Mesothelial cell of epicardium (in vitro differentiated cells): ENCODE measurements at places on chromosomes 5 and 9. TPM values are rescaled to one million over a fixed set of nuclear protein-coding genes. Genes with fewer than 3 reads are reported as not detected.

GRCh38 chr5:111326551-111326950, 102.4 kb downstream of the CAMK4 start:
- no peak overlapping the region for H3K4me3 ChIP-seq
- no peaks in the 10 kb centered on the region for H3K27me3 ChIP-seq
- no peaks in the 10 kb centered on the region for H3K4me1 ChIP-seq

GRCh38 chr5:51838459-51838858, 455.2 kb downstream of the ISL1 start:
- no peak overlapping the region for H3K27ac ChIP-seq
- no peak for DNase-seq
- H3K4me1 ChIP-seq: peaks cover 8% of the 10 kb centered on the region
- no peaks in the 10 kb centered on the region for H3K27me3 ChIP-seq
- H3K4me3 ChIP-seq: no peak overlapping the region

DNA sequence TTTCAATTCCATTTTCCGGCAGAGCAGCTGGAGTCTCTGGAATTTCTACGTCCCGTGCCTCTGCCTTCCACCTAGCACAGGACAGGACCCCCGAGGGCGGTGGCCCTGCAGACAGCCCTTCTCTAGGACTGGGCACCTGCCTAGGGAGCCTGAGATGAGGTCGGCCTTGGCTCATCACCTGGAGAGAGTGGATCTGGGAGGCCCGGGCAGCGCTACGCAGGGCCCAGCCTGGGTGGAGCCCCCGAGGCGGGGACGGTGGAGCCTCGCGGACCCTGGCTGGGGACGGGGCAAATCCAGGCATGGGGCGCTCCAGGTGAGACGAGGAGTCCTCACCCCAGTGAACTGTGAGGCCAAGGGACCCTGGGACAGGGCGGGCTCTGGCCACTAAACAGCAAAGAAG, 114.5 kb downstream of the MTRR start:
- no peak overlapping the region for H3K4me3 ChIP-seq
- peaks cover 9% of the 10 kb centered on the region for H3K27me3 ChIP-seq
- H3K27ac ChIP-seq: no peak overlapping the region
- H3K4me1 ChIP-seq: no peaks in the 10 kb centered on the region
- H3K36me3 ChIP-seq: no peaks in the 10 kb centered on the region
- no peak for DNase-seq

GRCh38 chr5:137695651-137696428, 40.0 kb downstream of the KLHL3 start:
- H3K27me3 ChIP-seq: no peaks in the 10 kb centered on the region
- peaks cover 15% of the 10 kb centered on the region for H3K36me3 ChIP-seq
- DNase-seq: no peak

DNA sequence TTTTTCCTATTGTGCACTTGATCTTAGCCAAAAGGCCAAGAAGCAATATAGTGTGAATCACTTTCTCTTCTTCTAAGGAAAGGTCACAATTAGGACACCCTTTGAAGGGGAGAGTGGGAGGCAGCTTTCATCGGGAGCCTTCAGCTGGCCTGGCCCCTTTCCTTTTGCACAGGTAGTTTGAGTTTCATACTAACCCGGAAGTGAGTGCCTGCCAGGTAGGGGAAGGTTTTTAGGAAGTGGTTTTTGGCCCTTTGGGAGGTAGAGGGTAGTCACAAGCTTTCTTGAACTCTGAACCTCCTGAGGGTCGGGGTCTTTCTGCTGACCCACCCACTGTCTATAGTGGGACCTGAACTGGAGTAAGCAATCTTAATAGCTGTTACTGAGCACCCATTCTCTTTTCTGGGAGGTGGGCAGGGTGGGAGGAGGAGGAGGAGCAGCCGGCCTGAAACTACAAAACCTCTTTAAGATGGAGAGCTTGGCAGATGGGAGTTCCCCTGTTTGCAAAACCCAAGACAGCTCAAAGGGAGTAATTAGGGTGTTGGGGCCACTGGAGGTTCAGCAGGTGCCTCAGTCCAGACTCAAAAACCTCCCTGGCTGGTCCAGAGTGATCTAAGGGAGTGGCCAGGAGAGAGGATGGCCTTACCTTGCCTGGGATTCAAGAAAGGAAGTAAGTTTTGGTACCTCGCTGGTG, 6.0 kb downstream of the LARP1 start:
- H3K4me3 ChIP-seq: no peak overlapping the region
- H3K4me1 ChIP-seq: peaks cover 49% of the 10 kb centered on the region
- no peaks in the 10 kb centered on the region for H3K27me3 ChIP-seq
- DNase-seq: no peak

GRCh38 chr9:119052339-119053030, 316.8 kb downstream of the BRINP1 start:
- no peaks in the 10 kb centered on the region for H3K36me3 ChIP-seq
- DNase-seq: no peak
- H3K4me1 ChIP-seq: peaks cover 5% of the 10 kb centered on the region
- no peak overlapping the region for H3K27ac ChIP-seq
- no peak overlapping the region for H3K4me3 ChIP-seq
- H3K27me3 ChIP-seq: peaks cover 16% of the 10 kb centered on the region

- no peak overlapping the region for H3K4me3 ChIP-seq
- H3K36me3 ChIP-seq: peaks cover 50% of the 10 kb centered on the region
- H3K27ac ChIP-seq: no peak overlapping the region
- H3K27me3 ChIP-seq: no peaks in the 10 kb centered on the region
- DNase-seq: no peak
Observed at GRCh38 chr9:5762421-5762820, 70.5 kb downstream of the ERMP1 start.

- no peak for DNase-seq
- H3K36me3 ChIP-seq: peaks cover 3% of the 10 kb centered on the region
- peaks cover 97% of the 10 kb centered on the region for H3K27me3 ChIP-seq
- no peak overlapping the region for H3K4me3 ChIP-seq
- peaks cover 10% of the 10 kb centered on the region for H3K4me1 ChIP-seq
- no peak overlapping the region for H3K27ac ChIP-seq
Observed at GRCh38 chr9:37025823-37026112, 8.3 kb downstream of the PAX5 start.

DNA sequence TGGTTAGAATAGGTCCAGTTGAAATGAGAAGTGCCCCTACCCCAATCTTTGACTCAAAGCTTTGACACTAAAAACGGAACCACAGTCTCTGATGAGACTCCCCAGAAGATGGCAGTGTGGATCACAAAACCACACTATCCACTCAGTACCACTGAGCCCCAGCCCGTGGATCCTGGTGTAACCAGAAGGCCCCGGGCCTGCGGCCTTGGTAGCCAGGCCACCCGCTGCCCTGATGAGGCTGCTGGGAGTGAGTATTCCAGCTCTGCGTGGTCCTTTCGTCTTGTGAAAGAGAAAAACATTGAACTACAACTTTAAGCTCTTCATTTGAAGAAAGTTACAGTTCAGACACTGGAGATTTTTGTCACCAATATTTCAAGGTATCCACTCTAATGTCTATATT, 42.2 kb upstream of the FBP1 start:
- peak overlapping the region; percentile 37 for H3K27ac ChIP-seq
- H3K4me1 ChIP-seq: peaks cover 9% of the 10 kb centered on the region
- no peak overlapping the region for H3K4me3 ChIP-seq
- no peaks in the 10 kb centered on the region for H3K36me3 ChIP-seq
- H3K27me3 ChIP-seq: no peaks in the 10 kb centered on the region

- peaks cover 28% of the 10 kb centered on the region for H3K4me1 ChIP-seq
- DNase-seq: no peak
- no peak overlapping the region for H3K4me3 ChIP-seq
- H3K27ac ChIP-seq: no peak overlapping the region
- H3K27me3 ChIP-seq: peaks cover 26% of the 10 kb centered on the region
Observed at GRCh38 chr5:33309536-33310345, 131.0 kb upstream of the TARS1 start.

DNA sequence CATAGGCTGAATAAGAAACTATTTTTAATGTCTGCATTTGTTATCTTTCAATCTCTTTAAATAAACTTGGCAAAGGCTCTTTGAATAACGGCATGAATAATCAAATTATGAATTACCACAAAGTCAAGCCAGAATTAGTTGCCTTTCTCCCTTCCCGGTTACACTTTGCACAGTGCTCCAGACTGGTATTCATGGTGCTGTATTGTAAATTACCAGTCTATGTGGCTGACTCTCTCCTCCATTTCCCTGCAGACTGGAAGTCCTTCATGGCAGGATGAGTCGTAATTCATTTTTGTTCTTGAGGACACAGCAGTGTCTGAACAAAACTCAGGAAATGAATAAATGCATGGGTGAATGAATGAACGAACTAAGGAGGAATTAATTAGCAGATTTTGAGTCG, 142.9 kb downstream of the GNA14 start:
- H3K36me3 ChIP-seq: no peaks in the 10 kb centered on the region
- H3K4me3 ChIP-seq: no peak overlapping the region
- no peaks in the 10 kb centered on the region for H3K27me3 ChIP-seq

DNA sequence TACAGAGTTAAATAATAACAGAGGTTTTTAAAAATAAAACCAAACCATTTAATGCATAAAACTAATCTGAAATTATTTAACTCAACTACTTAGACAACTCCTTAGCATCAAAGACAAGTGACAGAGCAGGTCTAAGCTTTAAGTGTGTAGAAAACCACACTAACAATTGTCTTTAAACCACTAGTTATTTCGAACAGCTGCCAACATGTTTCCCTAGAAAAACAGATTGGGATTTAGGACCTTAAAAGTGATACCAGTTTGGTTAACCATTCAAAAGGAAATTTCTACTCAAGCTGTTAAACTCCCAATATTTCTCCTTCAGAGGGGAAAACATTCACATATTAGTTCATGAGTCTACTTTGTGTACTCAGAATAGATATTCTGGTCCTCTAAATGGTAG, 208.7 kb downstream of the BNC2 start:
- no peak overlapping the region for H3K4me3 ChIP-seq
- H3K36me3 ChIP-seq: peaks cover 5% of the 10 kb centered on the region
- no peak overlapping the region for H3K27ac ChIP-seq
- H3K4me1 ChIP-seq: no peaks in the 10 kb centered on the region
- H3K27me3 ChIP-seq: no peaks in the 10 kb centered on the region

GRCh38 chr5:73186976-73187375, 14.0 kb downstream of the TMEM174 start:
- H3K4me3 ChIP-seq: no peak overlapping the region
- H3K27ac ChIP-seq: no peak overlapping the region
- peaks cover 4% of the 10 kb centered on the region for H3K4me1 ChIP-seq
- H3K27me3 ChIP-seq: peaks cover 2% of the 10 kb centered on the region
- DNase-seq: no peak

- no peaks in the 10 kb centered on the region for H3K27me3 ChIP-seq
- DNase-seq: no peak
- no peak overlapping the region for H3K4me3 ChIP-seq
- H3K36me3 ChIP-seq: peaks cover 8% of the 10 kb centered on the region
- peaks cover 5% of the 10 kb centered on the region for H3K4me1 ChIP-seq
Observed at GRCh38 chr5:132315529-132316067, 21.4 kb downstream of the SLC22A4 start.

- H3K27me3 ChIP-seq: peaks cover 4% of the 10 kb centered on the region
- H3K4me1 ChIP-seq: peaks cover 13% of the 10 kb centered on the region
- no peaks in the 10 kb centered on the region for H3K36me3 ChIP-seq
- no peak for DNase-seq
- no peak overlapping the region for H3K4me3 ChIP-seq
- no peak overlapping the region for H3K27ac ChIP-seq
Observed at GRCh38 chr5:67808340-67808739, 407.2 kb upstream of the PIK3R1 start.

GRCh38 chr9:137198902-137199283, 1.6 kb downstream of the TPRN start:
- H3K4me3 ChIP-seq: peak overlapping the region; percentile 48
- no peak overlapping the region for H3K27ac ChIP-seq

DNA sequence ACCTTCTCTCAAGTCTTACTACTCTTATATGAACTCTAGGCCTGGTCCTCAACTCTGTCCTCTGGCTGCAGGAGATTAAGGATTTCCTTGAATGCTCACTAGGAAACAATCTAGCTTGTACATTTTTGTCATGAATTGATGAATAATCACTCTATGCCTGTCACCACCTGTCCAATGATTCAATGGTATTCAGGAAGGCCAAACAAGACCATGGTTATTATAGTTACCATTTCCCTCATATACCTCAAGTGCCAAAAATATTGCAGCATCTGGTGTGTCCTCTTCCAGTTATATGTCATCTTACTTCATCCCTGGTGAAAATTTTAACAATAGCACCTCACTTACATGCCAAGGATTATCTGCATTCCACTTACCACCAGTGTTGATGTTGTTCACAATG, 179.0 kb upstream of the MOCS2 start:
- H3K4me3 ChIP-seq: no peak overlapping the region
- H3K4me1 ChIP-seq: no peaks in the 10 kb centered on the region
- peaks cover 9% of the 10 kb centered on the region for H3K27me3 ChIP-seq
- no peak overlapping the region for H3K27ac ChIP-seq
- no peaks in the 10 kb centered on the region for H3K36me3 ChIP-seq

DNA sequence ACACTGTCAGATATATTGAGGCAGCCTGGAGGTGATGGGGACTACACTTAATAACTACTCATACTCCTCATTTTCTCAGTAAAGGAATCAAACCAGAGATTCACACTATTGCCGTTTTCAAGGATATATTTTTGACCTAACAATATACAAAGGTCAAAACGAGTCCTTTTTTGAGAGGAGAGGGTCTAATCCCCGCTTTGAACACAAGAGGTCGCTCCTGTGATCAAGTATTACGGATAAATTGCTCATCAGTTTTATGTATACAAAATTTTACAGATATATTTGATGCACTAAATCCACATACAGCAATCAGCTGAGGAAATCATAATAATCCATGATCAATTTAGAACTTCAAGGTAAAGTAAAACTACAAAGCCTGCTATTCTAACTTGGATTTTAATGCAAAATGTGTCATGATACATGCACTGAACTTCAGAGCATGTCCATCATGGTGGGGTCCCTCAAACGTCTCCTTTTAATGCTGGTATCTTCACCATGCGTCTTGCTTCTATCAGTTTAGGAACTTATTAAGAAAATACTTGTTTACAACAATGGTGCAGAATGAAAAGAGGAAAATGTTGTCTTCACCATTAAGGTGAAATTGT, 2.5 kb upstream of the ISL1 start:
- peaks cover 49% of the 10 kb centered on the region for H3K27me3 ChIP-seq
- H3K4me1 ChIP-seq: peaks cover 65% of the 10 kb centered on the region
- no peak overlapping the region for H3K27ac ChIP-seq
- no peak for DNase-seq

AK8 gene
- total RNA-seq: 1.5 to 2.1 TPM (median 2.0 TPM) in 3 replicates

SPINK13 gene
- total RNA-seq: not detected in 3 replicates

ANXA6 gene
- total RNA-seq: 178 to 197 TPM (median 186 TPM) in 3 replicates

MCIDAS gene
- not detected in 3 replicates for total RNA-seq

IPO11 gene
- 31.9 to 37.6 TPM (median 33.5 TPM) in 3 replicates for total RNA-seq

FOXD4L3 gene
- total RNA-seq: 0.25 TPM in 2 of 3 replicates, not detected in the other

HNRNPAB gene
- total RNA-seq: 198 to 209 TPM (median 204 TPM) in 3 replicates

TMOD1 gene
- 0.49 to 0.66 TPM (median 0.59 TPM) in 3 replicates for total RNA-seq

C9 gene
- total RNA-seq: not detected in 3 replicates

TSSK1B gene
- 0.38 to 0.78 TPM (median 0.60 TPM) in 3 replicates for total RNA-seq

SLC6A3 gene
- total RNA-seq: 0.04 to 0.07 TPM in 2 of 3 replicates, not detected in the other
